Thymus (tissue), 14 donors: ENCODE measurements at places on chromosomes 3 and 15.

DNA sequence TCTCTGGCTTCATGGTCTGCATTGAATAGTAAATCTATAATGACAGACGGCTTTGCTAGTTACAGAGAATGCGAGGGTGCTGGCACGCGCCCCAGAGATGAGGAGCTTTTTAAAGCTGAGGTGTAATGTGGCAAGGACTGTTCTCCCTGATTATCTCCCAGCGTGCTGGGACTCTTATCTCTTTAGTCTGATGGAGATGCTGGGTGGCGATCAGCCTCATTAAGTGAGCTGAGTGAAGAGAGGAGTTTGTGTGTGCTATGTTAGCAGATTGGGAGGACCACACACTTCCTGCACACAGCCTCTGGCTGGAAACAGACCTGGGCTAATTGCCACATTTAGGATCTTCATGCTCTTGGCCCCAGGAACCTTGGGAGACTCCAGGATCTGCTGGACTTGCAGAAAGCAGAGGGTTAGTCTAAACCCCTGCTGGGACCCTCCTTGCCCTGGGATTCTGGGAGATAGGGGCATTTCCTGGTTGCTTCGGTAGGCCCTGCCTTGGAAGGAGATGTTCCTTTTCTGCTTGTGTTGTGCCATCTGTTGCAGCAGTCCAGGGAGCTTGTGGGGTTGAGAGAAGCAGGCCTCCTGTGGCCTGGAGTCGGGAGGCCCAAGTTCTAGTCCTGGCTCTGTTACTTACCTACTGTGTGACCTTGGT, 15.0 kb downstream of the PDIA5 start:
- no peak for DNase-seq

DNA sequence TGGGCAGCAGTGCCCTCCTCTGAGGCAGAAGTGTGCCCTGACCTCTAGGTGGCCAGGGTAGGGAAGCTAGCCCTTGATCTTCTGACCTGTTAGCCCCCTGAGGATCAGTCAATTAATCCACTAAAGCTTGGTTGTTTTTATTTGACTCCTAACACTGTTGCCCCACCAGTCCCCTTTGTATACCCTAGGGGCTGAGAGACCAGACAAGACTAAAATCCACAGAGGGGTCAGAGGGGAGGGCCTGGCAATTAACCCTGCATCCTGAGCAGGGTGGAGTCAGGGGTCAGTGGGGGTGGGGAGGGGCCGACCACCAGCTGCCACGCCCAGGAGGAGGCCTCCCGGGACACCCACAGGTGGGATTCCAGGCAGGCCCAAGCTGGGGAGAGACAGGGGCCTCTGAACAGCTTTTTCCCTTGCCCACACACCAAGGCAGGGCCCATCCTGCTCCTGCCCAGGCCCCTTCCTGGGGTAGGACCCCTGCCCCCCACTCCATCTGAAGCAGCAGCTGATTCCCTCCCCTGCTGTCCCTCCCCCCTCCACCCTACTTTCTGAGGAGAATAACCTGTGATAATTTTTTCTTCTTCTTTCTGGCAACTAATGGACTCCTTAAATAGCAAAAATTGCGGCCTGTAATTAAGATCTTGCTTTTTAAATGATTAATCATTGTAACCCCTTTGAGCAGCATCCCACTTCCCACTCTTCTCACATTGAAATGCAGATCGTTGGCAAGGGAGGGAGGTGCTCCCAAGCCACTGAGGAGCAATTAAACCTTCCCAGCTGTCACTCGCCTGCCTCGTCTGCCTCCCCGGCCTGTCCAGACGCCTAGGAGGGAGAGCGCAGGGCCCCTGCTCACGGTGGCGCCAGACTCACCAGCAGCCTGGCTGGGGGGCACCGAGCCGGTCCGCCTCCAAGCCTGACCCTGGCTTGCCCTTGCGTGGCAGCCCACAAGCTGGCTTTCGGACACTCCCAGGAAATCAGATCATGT, 51.9 kb downstream of the RHCG start:
- DNase-seq = no peak

- no peak for DNase-seq
Observed at GRCh38 chr3:198096015-198096414, 136.0 kb downstream of the LMLN start.

GRCh38 chr15:59794229-59794886, 105.2 kb upstream of the BNIP2 start:
- no peak for DNase-seq

GRCh38 chr3:101521211-101521701, 8.2 kb upstream of the SENP7 start:
- no peak for DNase-seq

DNA sequence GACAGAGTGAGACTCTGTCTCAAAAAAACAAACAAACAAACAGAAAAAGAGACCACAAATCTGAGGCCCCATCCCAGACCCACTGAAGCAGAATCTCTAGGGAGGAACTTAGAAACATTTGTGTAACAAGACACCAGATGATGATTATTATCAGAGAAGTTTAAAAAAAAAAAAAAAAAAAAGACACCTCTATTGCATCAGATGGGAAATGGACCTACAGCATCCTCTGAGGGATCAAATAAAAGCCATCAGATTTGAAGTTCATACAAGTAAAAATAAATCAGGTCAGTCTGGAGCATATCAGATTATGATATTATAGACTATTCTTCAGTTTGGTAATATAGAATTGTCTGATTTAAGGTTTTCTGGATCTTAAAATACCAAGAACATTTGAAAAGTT, 21.9 kb upstream of the LIPC start:
- DNase-seq = no peak

- DNase-seq = no peak
Observed at GRCh38 chr3:196241704-196242103, 25.4 kb downstream of the SLC51A start.

- DNase-seq = no peak
Observed at GRCh38 chr3:172846103-172846561, 95.6 kb downstream of the ECT2 start.

- no peak for DNase-seq
Observed at GRCh38 chr3:133892541-133893231, 3.0 kb downstream of the RAB6B start.

GRCh38 chr15:58056015-58056414, 9.5 kb downstream of the ALDH1A2 start:
- no peak for DNase-seq

GRCh38 chr3:30886888-30887287, 7.6 kb downstream of the GADL1 start:
- DNase-seq = no peak

DNA sequence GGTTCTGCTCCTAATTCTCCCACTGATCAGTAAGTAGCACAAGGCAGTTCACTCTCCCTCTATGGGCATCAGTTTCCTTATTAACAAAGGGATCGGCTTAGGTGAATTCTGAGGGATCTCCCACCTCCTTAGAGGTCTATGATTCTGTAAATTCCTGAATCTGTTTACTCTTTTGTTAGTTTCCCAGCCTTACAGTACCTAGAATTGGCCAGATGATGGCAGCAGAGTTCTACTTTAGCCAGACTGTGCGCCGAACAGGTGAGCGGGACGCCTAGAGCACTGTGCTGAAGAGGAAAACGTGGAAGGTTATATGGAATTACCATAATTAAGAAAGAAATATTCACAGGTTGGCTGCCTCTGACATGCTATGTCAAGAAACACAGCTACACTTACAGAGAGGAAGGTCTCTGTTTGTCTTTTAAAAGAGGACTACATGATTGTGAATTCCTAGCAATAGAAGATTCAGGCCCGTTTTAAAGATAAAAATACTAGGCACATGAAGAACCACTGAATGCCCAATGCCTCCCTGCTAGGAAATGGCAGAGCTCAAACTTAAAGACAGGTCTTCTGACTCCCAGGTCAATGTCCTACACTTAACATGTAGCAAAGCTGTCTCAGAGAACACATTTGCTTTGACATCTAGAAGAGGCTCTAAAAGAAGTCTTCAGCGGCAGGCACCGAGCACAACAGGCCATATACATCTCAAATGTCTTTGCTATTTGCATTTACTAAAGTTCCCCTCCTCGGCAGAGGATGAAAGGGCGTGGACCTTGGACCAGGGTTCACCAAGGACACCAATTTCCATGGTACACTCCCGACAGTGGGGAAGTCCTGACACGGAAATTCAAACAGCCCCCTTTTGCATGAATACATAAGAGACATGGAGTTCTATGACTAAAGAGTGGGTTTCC, 259.9 kb downstream of the FGF12 start:
- DNase-seq = peak; percentile 24

GRCh38 chr3:74789111-74789510, 174.7 kb upstream of the CNTN3 start:
- DNase-seq = no peak

DNA sequence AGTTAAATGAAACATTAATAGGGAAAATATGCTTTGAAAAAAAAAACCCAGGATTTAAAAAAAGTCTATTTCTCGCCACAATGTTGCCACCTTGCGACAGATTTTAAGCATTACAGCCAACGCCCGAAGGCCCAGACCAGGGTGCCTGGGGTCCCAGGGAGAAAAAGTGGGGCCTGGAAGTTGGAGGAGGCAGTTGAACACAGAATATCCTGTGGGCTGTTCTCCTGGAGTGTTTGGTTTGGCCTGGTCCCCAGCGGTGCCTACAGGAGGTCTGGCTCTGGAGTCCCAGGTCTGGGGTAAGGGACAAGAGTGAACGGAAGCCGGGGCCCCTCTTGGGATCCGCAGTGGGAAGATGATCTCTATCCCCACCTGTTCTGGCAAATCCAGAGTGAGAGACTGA, 3.4 kb downstream of the RNU6-1 start:
- DNase-seq = peak; percentile 67

- DNase-seq = no peak
Observed at GRCh38 chr3:22141769-22142168, 390.8 kb upstream of the ZNF385D start.

GRCh38 chr15:74400313-74400860, 32.9 kb upstream of the CYP11A1 start:
- DNase-seq = no peak

GRCh38 chr3:108114423-108115065, 23.7 kb upstream of the CD47 start:
- no peak for DNase-seq

DNA sequence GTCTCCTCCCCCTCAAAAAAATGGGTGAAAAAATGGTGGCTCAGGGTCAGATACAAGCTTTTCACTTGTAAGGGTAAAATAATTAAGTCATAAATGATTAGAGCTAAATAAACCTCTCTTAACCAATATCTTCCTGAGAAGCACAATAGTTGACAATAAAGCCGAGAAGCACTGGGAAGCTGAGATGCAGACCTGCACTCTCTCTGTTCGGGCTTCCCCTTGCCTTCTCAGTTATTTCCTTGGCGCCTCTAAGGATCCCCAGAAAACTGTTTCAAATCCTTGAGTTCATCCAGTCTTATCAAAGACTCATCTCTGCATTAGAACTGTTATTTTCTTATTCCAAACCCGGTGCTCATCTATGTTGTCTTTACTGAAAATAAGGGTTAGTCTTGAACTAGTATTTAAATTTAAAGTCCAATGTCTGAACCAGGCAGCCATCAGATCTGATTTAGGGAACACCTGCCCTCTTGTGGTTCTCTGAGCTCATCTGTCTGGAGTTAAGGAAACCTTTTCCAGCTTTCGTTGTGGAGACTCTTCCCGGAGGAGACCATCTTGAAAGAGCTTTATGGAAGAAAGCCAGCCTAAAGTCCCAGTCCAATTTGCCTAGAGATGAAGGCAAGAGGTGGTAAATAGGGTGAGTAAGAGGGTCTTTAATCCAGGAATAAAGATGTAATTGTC, 256.4 kb upstream of the MCTP2 start:
- DNase-seq = no peak

DNA sequence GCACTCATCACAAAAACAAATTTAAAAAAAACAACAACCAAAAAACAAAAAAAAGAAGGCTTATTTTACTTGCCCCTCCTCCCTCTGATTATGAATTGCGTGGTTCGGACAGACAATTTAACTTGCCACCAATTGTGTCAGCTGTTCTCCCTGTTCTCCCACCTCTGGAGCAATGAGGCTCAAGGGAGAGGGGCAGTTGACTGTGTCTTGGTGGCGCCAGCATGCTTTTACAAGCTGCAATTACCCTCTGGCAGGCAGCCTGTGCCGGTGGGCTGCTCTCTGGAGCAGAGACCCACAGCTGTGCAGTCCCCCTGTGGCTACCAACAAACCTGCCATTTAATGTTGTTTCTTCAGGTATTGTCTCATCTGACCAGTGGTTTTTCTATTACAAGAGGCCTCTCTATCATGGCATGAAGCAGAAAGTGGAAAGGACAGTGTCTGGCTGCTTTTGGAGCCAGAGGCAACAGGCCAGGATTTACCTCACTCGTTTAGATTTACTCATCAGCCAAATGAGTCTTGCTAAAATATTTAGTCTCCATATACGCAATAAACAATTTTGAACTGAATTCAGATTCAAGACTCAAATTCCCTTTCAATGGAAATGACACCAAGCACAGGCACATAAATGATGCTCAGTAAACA, 192.0 kb upstream of the TPRG1 start:
- DNase-seq = no peak

DNA sequence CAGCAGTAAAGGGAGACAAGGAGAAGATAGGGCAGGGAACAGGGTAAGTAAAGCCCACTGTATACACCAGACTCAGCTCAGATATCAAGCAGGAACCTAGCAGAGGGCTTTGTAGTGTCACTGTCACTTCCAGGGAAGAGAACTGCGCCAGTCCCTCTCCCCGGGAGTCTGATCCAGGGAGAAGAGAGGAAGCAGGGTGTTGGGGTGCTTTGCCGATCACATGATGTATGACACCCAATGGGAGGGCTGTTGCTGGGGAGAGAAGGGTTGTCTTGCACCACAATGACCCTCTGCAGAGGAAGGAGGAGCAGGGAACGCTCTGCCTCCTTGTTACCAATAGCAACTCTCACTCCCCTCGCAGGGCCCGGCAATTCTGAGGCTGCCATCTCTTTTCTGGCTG, 147.2 kb upstream of the SLC2A2 start:
- no peak for DNase-seq

DNA sequence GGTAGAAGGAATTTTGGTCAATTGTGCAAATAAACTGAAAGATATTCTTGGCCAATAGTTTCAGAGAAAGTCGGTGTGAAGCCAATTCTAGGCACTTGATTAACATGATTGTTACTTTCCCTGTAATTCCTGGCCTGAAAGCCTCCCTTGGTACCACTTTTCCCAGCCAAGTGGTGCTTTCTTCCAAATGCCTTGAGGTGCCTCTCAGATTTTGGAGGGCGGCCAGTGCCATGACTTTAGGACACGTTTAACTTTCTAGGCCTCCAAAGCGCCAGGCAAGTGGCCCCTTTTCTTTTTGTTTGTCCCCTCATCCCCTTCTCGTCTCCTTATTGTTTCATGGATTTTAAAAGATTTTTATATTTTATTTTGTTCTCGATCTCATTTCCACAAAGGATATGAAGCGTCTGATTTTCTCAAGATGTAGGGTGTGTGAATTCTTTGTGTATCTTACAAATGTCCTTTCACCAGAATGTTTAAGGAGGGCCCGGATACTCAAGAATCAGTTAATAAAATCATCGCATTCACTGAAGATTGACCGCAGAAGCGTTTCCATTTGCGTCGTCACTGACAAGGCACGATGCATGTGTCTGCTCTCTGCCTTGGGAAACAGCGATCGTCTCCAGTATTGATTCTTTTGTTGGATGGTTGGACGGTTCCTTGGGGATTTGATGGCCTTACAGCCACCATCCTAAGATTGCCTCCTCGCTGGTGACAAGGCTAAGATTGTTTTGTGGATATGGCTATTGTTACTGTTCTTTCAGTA, 87.8 kb downstream of the ASB7 start:
- no peak for DNase-seq

- DNase-seq = peak; percentile 38
Observed at GRCh38 chr3:40191850-40192448, 117.6 kb upstream of the EIF1B start.

GRCh38 chr3:84987706-84988504, 29.1 kb downstream of the CADM2 start:
- no peak for DNase-seq
